Activated naive CD4-positive, alpha-beta T cell treated with anti-CD3 and anti-CD28 coated beads, Interleukin-2, amount 50 U/mL, for 72 hours (primary cell): ENCODE measurements at places on chromosomes 2 and 18.
A peak's percentile ranks its signal among the peaks of the same experiment; 100 is the strongest.

- no peak for DNase-seq
Measured at GRCh38 chr2:172968061-172968469, 107.6 kb upstream of the MAP3K20 start.

GRCh38 chr2:133940134-133940533 is 313.7 kb upstream of the MGAT5 start:
- no peak for DNase-seq

- DNase-seq, result peak; percentile 43
Measured at GRCh38 chr2:102592601-102593000, 26.8 kb upstream of the SLC9A2 start.

DNA sequence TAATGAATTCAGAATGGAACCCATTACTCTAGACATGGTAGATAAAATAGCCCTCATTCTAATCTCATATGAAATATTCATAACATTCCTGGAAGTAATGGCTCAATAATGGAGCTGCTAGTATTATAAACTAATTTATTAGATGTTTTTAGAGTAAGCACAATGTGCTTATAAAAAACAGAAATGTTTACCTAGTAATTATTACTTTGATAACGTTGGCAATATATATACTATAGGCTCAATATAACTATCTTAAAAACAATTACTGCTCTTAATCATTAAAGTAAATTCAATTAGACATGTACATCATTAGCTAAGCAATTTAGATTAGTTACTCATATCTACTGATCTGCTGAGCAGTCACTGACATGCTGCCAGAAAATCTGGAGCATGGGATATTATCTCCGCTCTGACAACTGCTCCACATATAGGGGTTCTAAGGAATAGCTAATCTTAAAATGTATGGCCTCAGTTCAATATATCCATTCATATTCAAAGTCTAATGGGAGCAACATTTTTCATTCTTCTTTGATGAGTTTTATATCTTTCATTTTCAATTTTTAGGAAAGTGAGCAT is 19.4 kb downstream of the PPP1R1C start:
- no peak for DNase-seq
